ENCODE measurements at places on chromosomes 3 and 15. TPM values are rescaled to one million over a fixed set of nuclear protein-coding genes. Genes with fewer than 3 reads are reported as not detected.

- DNase-seq: no peak
- no peak overlapping the region for H3K27ac ChIP-seq
- H3K36me3 ChIP-seq: peaks cover 77% of the 10 kb centered on the region
- H3K27me3 ChIP-seq: no peaks in the 10 kb centered on the region
- no peak overlapping the region for H3K4me3 ChIP-seq
Measured at GRCh38 chr3:69063636-69064035, 11.5 kb upstream of the TMF1 start.

GRCh38 chr3:65094723-65095122 lies 406.9 kb upstream of the ADAMTS9 start:
- H3K27me3 ChIP-seq: no peaks in the 10 kb centered on the region
- H3K4me3 ChIP-seq: no peak overlapping the region
- no peaks in the 10 kb centered on the region for H3K4me1 ChIP-seq
- no peak for DNase-seq

- no peaks in the 10 kb centered on the region for H3K36me3 ChIP-seq
- no peaks in the 10 kb centered on the region for H3K27me3 ChIP-seq
- H3K4me3 ChIP-seq: no peak overlapping the region
Measured at GRCh38 chr3:134315286-134316106, 58.8 kb downstream of the AMOTL2 start.

GRCh38 chr15:91849180-91849579 lies 4.3 kb upstream of the SLCO3A1 start:
- H3K27me3 ChIP-seq: peaks cover 31% of the 10 kb centered on the region
- DNase-seq: no peak
- H3K36me3 ChIP-seq: no peaks in the 10 kb centered on the region
- peaks cover 14% of the 10 kb centered on the region for H3K4me1 ChIP-seq
- no peak overlapping the region for H3K27ac ChIP-seq

GRCh38 chr3:112560721-112561483 lies 860 bp downstream of the ATG3 start:
- H3K36me3 ChIP-seq: peaks cover 12% of the 10 kb centered on the region
- peak overlapping the region; percentile 98 for H3K27ac ChIP-seq
- H3K4me3 ChIP-seq: peak overlapping the region; percentile 96
- peaks cover 12% of the 10 kb centered on the region for H3K4me1 ChIP-seq
- peak; percentile 84 for DNase-seq

GRCh38 chr3:39202094-39202493 lies 9.7 kb upstream of the XIRP1 start:
- H3K4me3 ChIP-seq: no peak overlapping the region
- no peak for DNase-seq
- no peak overlapping the region for H3K27ac ChIP-seq
- no peaks in the 10 kb centered on the region for H3K36me3 ChIP-seq

- H3K4me1 ChIP-seq: peaks cover 23% of the 10 kb centered on the region
- peaks cover 4% of the 10 kb centered on the region for H3K36me3 ChIP-seq
- no peak for DNase-seq
- H3K27me3 ChIP-seq: no peaks in the 10 kb centered on the region
- H3K4me3 ChIP-seq: no peak overlapping the region
Measured at GRCh38 chr3:24296441-24297205, 198.0 kb downstream of the THRB start.

DNA sequence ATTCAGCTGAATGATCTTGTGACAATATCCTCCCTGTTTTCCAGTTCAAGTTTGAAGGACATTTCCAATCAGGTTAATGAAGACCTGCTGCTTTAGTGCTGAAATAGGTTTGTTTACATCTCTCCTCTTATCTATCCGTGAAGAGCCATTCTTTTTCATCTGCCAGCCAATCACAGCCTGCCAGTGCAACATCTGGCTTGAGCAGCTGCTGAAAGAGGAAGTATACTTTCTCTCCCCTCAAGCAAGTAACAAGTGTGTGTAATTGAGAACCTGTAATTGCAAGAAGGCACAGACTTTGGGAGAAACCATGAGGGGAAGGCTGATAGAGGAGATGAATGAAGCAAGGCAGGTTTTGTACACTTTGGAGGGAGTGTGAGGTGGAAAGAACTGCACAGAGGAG lies 404.3 kb downstream of the AGBL1 start:
- no peaks in the 10 kb centered on the region for H3K27me3 ChIP-seq
- no peaks in the 10 kb centered on the region for H3K4me1 ChIP-seq
- no peak overlapping the region for H3K27ac ChIP-seq
- no peak for DNase-seq
- no peak overlapping the region for H3K4me3 ChIP-seq

DNA sequence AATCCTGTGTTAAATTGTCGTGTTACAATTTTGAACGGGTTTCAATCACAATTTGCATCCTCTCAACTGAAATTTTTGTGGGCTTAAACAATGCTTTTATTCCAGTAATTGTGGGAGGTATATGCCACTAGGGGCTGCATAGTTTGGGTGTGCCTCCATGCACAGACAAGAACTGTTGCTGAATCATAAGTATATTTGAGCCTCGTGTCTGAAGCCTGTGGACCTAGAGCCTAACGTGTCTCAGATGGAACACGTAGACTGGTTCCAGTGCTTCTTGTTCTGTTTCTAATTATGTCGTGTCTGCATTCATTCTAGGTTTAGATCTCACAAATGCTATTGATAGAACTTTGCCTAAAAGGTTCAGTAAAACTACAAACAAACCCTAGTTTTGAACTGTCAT lies 363.4 kb downstream of the RBMS3 start:
- H3K27ac ChIP-seq: no peak overlapping the region
- H3K4me3 ChIP-seq: no peak overlapping the region
- DNase-seq: no peak

GRCh38 chr15:93165734-93166470 lies 76.9 kb upstream of the RGMA start:
- no peaks in the 10 kb centered on the region for H3K36me3 ChIP-seq
- H3K4me1 ChIP-seq: peaks cover 9% of the 10 kb centered on the region
- H3K4me3 ChIP-seq: no peak overlapping the region
- peaks cover 18% of the 10 kb centered on the region for H3K27me3 ChIP-seq
- DNase-seq: no peak

DNA sequence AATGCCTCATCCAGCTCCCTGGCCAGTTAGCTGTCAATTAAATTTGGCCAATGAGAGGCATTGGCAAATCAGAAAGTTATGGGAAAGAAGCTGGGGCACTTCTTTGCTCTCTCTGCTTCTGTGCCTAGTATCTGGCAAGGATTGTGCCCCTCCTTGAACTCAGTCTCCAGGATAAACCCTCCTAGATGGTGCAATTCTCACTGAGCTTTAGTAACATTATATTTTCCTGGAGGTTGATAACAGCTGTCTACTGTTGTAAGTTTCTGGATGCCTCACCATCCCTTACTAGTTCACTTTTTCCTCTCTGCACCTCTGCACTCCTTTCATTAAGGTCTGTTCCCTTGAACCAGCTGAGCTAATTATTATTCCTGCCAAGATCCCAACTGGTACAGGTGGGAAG lies 329.5 kb downstream of the MFSD1 start:
- no peaks in the 10 kb centered on the region for H3K27me3 ChIP-seq
- peaks cover 8% of the 10 kb centered on the region for H3K4me1 ChIP-seq
- no peak overlapping the region for H3K4me3 ChIP-seq

DNA sequence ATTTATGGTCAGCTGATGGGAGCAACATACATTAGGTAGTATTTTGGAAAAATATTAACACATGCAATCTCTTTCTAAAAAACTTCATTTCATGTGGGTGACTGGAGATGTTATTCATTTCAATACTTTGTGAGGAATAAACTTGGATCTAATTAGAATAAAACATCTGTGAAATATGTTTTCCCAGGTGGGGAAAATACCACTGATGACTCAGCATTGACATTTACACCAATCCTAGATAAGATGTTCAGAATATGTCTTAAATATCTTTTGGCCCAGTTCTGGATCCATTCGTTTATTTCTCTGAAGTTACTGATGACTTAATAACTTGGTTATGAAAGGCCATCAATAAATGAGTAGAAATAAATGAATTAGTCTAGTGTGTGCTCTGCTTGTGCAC lies 247.6 kb downstream of the CHST2 start:
- H3K36me3 ChIP-seq: no peaks in the 10 kb centered on the region
- H3K27ac ChIP-seq: no peak overlapping the region
- no peak for DNase-seq

DNA sequence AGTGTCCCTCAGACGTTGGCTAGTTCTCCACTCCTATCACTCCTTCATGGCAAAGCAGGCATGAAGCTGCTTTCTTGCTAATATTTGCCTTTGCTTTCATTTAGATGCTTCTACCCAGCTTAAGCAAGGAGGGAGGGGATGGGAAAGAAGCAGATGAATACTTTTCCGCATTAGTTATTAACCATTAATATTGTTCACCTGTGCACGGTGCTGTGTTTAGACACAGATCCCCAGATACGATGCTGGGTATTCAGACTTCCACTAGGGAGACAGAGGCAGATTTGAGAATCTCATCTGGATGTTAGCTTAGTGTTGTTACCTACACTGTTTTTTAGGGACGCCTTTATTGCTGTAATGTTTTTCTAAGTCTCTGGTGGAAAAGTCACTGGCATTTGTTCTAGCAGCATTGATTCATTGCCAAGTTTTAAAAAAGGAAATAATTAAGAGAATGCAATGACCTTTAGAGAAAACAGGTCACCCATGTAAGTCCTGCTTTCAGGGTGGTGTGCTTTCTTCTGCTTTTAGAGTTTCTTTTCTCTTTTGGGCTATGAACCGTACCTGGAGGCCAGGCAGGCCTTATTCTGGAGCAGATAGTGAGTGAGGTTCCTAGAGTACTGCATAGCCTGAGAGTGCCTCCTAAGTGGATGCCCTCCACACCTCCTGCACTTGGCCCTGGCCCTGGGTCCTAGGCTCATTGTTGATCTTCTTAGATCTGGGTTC lies 55.5 kb downstream of the MYZAP start:
- H3K4me1 ChIP-seq: peaks cover 17% of the 10 kb centered on the region
- no peaks in the 10 kb centered on the region for H3K27me3 ChIP-seq
- no peaks in the 10 kb centered on the region for H3K36me3 ChIP-seq
- H3K27ac ChIP-seq: no peak overlapping the region

GRCh38 chr3:172107403-172107802 lies 68.0 kb downstream of the FNDC3B start:
- no peaks in the 10 kb centered on the region for H3K27me3 ChIP-seq
- H3K36me3 ChIP-seq: peaks cover 22% of the 10 kb centered on the region
- DNase-seq: no peak
- H3K4me3 ChIP-seq: peak overlapping the region; percentile 35
- H3K4me1 ChIP-seq: peaks cover 35% of the 10 kb centered on the region
- H3K27ac ChIP-seq: peak overlapping the region; percentile 68

DNA sequence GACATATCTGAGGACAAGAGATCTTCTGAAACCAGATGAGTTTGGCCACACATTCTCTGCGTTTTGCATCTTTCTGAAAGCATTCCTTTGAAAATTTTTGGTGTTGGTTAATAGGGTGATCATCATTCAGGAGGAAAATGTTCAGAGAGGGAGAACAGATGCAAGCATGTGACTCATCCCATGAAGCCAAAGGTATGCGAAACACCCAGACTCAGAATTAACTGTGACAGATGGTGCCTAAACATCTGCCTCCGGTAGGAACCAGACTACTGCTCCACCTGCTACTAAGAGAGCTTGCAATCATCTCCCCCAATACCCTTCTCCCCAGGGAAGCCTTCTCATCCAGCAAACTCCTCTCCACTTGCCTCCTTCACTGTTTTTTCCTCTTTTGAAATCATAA lies 46.2 kb downstream of the TRIM69 start:
- peaks cover 14% of the 10 kb centered on the region for H3K4me1 ChIP-seq
- peak; percentile 2 for DNase-seq
- H3K4me3 ChIP-seq: no peak overlapping the region
- H3K27ac ChIP-seq: peak overlapping the region; percentile 14

GRCh38 chr3:170358042-170359010 lies 811 bp downstream of the SKIL start:
- no peaks in the 10 kb centered on the region for H3K27me3 ChIP-seq
- DNase-seq: peak; percentile 53
- H3K27ac ChIP-seq: peak overlapping the region; percentile 99
- H3K4me1 ChIP-seq: peaks cover 12% of the 10 kb centered on the region

Gene SLC28A2
- not detected for total RNA-seq

Gene NECTIN3
- total RNA-seq: 25.6 TPM

Gene ARPC4
- 132 TPM for total RNA-seq

Gene NEO1
- total RNA-seq: 13.2 TPM

Gene FETUB
- 0.47 TPM for total RNA-seq

Gene SGO1
- total RNA-seq: 12.2 TPM

Gene SEMA6D
- 1.1 TPM for total RNA-seq
